ENCODE measurements at places on chromosomes 5 and 9.
A peak's percentile ranks its signal among the peaks of the same experiment; 100 is the strongest.

DNA sequence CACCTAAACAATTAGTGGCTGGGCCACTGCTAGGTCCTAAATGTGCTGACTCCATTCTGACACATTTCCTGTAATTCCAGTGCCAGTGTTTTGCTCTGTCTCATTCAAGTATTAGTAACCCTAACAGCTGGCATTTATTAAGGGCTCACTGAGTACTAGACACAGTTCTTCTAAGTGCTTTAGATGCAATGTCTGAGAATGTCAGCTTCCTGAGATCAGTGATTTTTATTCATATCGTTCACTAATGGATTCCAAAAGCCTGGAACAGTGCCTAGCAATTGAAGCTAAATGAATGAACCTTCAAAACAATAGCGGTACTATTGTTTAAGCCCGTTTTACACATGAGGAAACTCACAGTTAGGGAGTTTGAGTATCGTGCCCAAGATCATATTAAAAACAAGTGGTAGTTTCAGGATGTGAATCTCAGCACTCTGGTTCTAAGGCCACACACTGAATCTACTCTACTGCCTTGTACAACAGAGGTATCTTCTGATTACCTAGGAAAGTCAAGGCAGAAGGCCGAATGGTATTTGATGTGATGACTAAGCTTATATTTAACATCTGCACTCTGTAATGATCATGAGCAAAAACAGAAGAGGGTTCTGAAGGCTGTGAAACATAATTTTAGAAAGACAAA, 304.0 kb downstream of the PJA2 start:
- DNase-seq: no peak

DNA sequence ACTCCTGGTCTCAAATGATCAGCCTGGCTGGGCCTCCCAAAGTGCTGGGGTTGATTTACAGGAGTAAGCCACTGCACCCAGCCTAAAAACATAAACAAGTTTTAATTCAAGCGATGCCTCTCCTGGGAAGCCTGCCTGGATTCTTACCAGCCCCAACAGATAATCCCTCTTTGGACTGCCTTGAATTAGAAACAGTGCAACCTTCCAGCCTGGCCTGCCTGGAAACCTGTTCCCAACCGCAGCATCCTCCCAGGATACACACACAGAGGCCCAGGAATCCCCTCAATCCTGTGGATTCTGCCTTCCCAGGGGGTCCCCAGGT, 19.2 kb downstream of the PTGES start:
- no peak for DNase-seq

GRCh38 chr5:139253115-139253514, 40.4 kb upstream of the MATR3 start:
- no peak for DNase-seq

DNA sequence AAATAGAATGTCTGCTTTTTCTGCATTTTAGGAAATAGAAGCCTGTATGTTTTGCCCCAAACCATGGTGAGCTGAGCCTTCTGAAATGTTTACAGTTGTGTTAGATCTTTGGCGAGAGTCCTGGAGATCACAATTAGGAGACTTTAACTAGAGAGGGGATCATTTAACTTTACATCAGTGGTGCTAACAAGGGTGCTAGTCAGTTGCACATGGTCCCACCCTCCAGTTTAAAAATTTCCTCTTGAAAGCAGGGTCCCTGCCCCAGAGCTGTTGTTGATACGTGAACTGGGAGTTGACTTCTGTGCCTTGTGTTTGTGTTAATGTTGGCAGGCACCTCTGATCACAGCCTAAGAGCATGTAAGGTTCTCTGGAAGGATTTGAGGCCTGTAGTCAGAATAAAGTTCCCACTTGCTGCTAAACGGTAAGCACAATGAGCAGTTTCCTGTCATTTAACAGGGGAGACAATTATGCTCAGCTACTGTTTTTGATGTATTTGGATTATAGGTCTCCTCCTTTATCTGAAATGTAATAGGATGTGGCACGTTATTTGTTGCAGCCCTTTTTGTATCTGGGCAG, 43.7 kb downstream of the RASGRF2 start:
- no peak for DNase-seq

- DNase-seq: no peak
Observed at GRCh38 chr5:109035436-109035835, 287.7 kb downstream of the FER start.

DNA sequence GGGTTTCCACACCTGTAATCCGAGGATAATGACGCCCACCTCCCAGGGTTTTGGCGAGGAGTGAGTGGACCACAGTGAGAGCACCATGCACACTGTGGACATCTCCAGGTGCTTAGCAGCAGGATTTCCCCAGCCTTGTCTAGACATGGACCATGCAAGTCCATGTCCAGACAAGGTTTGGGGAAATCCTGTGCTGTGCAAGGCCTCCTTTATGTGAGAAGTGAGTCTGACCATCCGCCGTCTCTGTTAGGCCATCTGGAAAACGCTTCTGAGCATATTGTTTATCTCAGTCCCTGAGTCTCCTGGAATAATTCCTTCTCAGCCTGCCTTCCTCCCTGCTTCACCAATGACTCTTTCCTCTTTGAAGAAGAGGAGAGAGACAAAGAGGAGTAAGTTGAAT, 26.2 kb upstream of the TNFAIP8 start:
- DNase-seq: no peak

GRCh38 chr5:19047277-19047676, 940.7 kb downstream of the CDH18 start:
- no peak for DNase-seq

GRCh38 chr5:52983731-52984636, 5.2 kb upstream of the ITGA2 start:
- no peak for DNase-seq

DNA sequence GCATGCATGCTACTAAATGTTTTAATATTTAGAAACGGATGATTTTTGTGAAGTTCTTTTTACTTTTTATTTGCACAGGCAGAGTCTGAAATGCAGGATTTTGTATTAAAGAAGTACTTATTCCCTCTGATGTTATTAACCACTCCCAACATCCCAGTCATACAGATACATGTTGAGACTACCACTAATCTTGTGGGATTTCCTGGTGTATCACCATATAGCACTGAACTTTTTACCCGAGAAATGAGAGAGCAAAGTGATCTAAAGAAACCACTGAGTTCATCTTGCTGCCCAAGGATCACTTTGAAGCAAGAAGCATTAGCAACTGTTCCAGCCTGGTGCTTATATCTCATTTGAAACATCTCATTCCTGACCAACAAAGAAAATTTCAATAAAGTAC, 443.8 kb downstream of the BNC2 start:
- no peak for DNase-seq

DNA sequence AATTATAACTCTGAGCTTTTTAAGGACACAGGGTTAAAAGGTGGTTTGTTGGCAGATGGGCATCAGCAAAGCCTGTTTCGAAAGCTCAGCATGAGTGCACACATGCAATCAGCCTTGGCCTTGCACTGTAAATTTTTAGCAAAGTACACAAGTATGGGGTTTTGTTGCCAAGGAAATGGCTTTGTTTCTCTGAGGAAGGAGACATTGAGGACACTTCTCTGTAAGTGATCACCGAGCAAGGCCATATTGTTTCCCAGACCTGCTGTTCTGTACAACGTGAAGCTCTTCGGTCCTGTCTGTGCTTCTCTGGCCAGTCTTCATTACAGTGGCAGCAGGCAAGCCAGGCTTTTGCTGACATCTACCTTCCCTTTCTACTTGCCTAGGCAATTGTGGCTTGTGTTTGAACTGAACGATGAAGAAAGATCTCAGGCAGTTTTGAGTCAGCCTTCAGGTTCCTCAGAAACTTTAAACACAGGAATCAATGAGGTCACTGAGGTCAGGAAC, 27.9 kb upstream of the GLRX start:
- DNase-seq: no peak

GRCh38 chr5:124790301-124790894, 44.0 kb upstream of the ZNF608 start:
- DNase-seq: no peak

DNA sequence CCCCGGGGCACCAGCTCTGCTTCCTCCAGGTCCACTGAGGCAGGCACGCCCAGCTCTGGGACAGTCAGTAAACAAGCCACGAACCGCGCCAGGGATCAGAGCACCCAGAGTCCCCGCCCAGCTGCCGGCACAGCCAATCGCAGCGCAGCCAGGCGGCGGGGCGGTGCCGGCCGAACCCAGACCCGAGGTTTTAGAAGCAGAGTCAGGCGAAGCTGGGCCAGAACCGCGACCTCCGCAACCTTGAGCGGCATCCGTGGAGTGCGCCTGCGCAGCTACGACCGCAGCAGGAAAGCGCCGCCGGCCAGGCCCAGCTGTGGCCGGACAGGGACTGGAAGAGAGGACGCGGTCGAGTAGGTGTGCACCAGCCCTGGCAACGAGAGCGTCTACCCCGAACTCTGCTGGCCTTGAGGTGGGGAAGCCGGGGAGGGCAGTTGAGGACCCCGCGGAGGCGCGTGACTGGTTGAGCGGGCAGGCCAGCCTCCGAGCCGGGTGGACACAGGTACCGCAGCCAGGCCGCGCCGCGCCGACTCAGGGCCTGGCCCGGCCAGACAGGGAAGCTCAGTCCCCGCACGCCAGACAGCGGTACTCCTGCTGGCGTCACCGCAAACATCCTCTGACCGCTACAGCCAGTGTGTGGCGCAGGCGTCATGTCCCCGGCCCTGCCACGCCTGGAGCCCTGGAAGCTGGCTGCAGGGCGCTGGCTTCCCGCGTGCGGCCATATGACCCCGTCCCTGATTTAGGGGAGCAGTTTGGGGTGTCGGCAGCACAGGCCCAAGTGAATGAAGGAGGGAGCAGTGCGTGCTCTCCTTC, at the start of gene CTSL:
TSS of gene CTSL (plus strand) at position 220 of the 810 bp plus-strand sequence. CDS start 1,485 bp downstream, outside the sequence.
- DNase-seq: peak; percentile 89

- no peak for DNase-seq
Observed at GRCh38 chr5:112923148-112923917, 1.3 kb upstream of the REEP5 start.

- no peak for DNase-seq
Observed at GRCh38 chr9:9963841-9964240, 649.0 kb downstream of the PTPRD start.

- no peak for DNase-seq
Observed at GRCh38 chr5:116478491-116478890, 96.1 kb downstream of the SEMA6A start.

DNA sequence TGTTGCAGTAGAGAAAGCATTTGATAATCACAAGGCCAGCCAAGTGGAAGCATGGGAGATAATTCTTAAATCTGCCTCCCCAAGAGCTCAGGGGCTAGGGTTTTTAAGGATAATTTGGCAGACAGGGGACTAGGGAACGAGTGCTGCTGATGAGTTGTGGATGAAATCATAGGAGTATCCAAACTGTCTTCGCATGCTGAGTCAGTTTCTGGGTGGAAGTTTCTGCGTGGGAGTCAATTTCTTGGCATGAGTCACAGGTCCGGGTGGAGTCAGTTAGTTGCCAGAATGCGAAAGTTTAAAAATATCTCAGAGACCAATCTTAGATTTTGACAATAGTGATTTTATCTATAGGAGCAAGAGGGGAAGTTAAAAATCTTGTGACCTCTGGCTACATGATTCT, 112.6 kb downstream of the TMC1 start:
- no peak for DNase-seq

DNA sequence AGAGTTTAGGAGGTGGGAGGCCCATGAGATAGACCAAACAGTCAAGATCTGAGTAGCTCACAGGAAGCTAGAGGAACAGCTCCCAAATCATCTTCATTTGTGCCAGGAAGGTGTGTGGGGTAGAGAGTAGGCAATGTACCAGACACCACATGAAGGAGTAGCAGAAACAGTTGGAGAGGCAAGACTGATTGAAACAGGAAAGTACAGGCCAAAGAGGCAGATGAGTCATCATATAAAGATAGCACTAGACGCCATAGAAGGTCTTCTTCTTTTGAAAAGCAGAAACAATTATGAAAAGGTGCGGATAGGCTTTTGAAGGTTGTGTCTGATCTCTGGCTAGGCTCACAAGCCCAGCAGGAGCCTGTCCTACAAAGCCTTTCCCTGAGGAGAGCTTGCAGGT, 62.7 kb upstream of the PALM2AKAP2 start:
- no peak for DNase-seq

GRCh38 chr5:132979367-132979940, 16.0 kb upstream of the AFF4 start:
- no peak for DNase-seq

- DNase-seq: no peak
Observed at GRCh38 chr5:78269088-78269703, 25.3 kb downstream of the AP3B1 start.

GRCh38 chr9:20528253-20528652, 94.0 kb downstream of the MLLT3 start:
- no peak for DNase-seq

GRCh38 chr5:106964132-106964531, 706.6 kb downstream of the EFNA5 start:
- DNase-seq: no peak

DNA sequence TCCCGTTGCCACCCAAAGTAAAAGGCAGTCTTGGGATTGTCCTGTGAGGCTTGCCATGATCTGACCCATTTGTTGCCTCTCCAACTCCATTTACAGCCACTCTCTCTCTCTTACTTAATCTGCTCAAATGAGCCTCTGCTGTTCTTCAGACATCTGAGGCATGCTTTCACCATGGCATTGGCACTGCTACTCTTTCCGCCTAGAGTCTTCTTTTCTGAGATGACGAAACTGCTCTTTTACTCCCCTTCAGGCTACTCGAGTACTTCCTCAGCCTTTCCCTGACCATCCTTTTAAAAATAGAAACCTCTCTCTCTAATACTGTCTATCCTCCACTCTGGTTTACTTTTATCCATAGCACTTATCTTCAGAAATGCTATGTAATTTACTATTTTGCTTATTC, 9.0 kb downstream of the FOCAD start:
- no peak for DNase-seq

DNA sequence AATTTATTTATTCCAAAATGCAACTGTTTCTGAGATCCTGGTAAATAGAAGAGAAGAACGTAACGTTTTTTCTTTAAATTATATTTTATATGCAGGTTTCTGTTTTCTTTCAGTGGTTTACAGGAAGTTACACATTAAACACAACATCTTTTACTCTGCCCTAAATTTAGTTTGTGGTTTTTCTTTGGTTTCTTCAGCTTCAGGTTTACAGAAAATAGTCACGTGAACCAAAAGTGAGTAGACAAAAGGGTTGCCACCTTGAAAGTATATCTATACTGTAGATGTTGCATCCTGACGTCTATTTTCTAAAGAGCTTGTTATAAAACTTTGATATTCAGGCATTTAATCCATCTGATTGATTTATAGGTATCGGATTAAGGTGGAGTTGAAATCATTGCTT, 1236.6 kb downstream of the MAT2B start:
- DNase-seq: no peak

GRCh38 chr5:87751824-87752223, 339.1 kb upstream of the CCNH start:
- no peak for DNase-seq

GRCh38 chr5:33340195-33340594, 100.6 kb upstream of the TARS1 start:
- no peak for DNase-seq

GRCh38 chr5:122999947-123000563, 36.5 kb downstream of the PPIC start:
- peak; percentile 18 for DNase-seq

DNA sequence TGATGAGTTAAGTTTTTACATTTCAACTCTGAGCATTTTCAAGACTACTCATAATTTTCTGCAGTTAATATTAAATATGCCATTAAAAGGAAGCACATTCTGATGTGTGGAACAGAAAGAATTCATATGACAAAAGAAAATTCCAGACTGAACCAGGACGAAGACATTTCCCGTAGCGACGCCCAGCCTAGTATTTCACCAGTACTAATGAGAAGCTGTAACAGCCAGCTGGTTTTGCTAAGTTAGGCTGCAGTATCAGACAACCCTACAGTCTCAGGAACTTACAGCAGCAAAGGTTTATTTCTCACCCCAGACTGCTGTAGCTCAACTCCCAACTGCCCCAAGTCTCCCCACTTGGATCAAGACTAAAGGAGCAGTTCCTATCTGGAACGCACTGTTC, 91.6 kb downstream of the TMEM174 start:
- DNase-seq: no peak

- no peak for DNase-seq
Observed at GRCh38 chr5:56054666-56055065, 59.9 kb upstream of the IL6ST start.
